ENCODE measurements at places on chromosomes 11 and 22.

DNA sequence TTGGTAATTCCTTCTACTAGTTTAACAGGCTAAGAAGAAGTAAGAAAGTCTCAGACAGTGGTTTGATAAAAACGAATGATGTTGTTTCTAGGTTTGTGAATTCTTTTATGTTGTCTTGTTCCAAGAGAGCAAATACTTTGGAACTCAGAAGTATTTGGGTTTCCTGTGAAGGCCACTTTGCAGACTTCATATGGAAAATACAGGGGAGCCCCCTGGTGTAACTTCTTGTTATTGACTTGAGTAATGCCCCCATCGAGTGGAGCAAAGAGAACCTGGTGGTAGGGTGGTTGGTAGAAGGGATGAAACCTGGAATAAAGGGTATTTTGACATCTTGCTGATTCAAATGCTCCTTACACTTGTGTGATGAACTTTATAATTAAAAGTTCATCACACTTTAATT, 40.0 kb upstream of the PTH start:
- no peak for DNase-seq

- no peak for DNase-seq
Measured at GRCh38 chr11:72673943-72674828, at the start of gene PDE2A. PDE2A (minus strand) TSS chr11:72674422; CDS start chr11:72674207, 215 bp downstream.

GRCh38 chr11:1876361-1877063, 15.2 kb downstream of the PRR33 start:
- DNase-seq, result no peak

- DNase-seq, result no peak
Measured at GRCh38 chr11:63933459-63933858, 5.3 kb upstream of the NAA40 start.

DNA sequence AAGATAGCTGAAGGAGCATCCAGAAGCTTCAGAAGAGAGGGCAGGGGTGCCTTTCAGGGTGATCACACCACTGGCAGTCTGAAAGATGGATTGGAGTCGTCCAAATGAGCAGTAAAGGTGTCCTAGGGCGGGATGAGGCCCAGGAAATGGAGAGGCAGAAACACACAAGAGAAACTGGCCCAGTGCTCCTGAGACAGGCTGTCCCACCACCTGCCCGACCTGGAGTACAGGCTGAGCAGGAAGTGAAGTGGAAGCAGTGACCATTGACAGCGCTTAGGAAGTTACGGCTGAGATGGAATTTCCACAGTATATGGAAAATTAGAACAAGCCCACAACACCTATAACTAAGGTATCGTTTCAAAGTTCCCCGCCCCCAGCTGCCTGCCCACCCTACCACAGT, 16.1 kb downstream of the EIF3F start:
- DNase-seq, result no peak

GRCh38 chr22:50320116-50320515, 6.7 kb downstream of the DENND6B start:
- DNase-seq, result no peak
